NCI-H2029 (cell line): ENCODE measurements at places on chromosomes 4 and X.

GRCh38 chr4:129622566-129622965 lies 526.6 kb downstream of the C4orf33 start:
- DNase-seq, result no peak

DNA sequence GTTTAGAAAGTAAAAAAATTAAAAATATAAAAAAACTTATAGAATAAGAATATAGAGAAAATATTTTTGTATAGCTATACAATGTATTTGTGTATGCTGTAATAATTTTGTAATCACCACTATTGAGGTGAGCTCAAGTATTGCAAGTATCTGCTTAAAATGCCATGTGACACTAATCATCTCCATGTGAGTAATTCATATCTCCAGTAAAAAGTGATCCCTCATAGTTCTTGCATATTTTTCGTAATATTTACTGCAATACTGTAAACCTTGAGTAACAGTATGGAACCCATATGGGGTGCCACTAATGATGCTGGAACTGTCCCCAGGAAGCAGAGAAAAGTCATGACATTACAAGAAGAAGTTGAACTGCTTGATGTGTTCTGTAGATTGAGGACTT lies 43.2 kb upstream of the HUWE1 start:
- DNase-seq, result no peak

- DNase-seq, result no peak
Measured at GRCh38 chr4:27173280-27173679, 312.6 kb downstream of the STIM2 start.

DNA sequence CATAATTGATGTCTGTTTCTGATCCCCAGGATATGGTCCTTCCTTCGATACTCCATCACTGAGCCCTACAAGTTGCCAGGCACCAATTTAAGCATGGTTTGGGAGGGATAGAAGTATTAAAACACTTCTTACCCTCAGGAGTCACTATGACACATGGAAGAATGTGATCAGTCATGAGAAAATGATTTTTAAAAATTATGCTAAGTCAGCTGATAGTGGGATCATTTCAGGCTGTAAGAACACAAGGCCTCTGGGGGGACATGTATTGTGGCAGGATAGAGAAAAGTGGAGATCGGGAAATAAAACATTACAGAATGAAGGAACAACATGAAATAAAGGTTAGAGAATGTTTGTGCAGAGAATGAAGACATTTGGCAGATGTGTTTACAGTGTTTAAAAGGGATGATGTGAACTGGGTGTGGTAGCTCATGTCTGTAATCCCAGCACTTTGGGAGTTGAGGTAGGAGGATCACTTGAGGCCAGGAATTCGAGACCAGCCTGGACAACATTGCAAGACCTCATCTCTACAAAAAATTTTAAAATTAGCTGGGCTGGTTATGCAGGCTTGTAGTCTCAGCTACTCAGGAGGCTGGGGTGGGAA lies 64.0 kb downstream of the ELOVL6 start:
- DNase-seq, result no peak

DNA sequence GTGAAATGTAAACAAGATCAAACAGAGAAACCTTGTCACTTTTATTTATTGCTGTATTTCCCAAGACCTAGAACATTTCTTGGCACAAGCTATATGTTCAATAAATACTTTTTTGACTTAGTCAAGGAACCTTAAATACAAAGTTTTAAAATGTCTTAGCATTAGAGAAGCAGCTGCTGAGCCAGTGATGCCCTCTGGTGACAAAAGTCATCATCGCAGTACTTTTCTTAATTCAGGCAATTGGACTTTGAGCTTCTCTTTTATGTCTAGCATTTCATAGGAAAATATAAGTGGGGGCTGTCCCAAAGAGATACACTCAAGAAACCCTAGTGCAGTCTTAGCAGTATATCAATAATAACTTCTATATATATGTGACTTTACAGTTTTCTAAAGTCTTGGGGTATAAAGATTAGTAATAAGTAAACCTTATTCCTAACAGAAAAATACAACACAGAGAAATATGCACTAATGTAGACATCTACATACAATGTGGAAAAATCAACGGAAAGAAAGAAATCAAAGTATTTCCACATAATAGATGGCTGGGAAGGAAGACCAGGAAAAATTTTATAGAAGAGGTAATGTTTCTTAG lies 118.4 kb downstream of the DTHD1 start:
- DNase-seq, result no peak

DNA sequence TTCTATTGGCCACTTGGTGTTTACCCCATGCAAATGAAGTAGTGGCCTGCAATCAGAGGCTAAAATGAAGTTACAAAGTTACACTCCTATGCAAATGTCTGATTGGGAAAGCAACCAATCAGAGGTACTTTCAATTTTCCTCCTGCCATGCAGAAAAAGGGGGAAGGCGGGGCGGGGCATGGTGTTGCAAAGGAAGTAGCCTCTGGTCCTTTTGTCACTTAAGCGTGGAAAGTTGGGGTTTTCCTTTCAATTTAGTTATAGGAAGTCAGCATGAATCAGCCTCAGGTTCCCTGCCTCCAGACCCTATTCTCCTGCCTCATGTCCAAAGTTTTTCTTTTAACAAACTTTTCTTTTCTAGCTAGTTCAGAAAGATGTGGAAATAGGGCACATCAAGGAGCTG lies 69.3 kb downstream of the GPC4 start:
- DNase-seq, result no peak

DNA sequence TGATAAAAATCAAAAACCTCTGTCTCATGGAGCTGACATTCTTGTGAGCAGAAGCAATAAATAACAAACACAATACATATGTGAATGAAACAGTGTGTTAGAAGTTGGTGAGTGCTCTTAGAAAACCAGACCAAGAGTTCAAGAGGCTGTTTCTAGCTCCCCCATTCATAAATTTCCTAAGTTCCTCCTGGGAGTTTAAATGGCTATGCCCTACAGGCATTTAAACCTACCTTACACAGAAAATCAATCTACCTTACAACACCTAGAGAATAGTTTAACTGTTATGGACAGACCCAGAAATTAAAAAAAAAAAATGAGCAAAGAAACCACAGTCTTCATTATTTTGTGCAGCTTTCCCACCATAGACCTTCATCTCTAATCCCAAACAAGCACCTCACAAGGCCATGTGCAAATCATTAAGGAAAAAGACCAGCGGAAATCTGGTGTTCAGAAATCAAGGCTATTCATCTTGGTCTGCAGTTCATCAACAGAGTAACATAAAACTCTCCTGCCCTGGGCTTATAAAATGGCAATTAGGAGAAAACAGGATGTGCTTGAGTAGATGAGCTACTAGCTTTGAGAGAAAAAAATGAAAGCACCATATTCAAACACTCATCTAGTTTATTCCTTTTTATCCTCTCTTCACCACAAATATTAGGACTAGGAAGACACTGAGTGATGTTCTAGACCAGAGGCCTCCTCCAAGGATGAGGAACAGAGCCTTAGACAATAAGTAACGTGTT lies 147.2 kb downstream of the SHROOM3 start:
- DNase-seq, result peak; percentile 12

- DNase-seq, result no peak
Measured at GRCh38 chr4:160537681-160538080, 1434.8 kb downstream of the RAPGEF2 start.

DNA sequence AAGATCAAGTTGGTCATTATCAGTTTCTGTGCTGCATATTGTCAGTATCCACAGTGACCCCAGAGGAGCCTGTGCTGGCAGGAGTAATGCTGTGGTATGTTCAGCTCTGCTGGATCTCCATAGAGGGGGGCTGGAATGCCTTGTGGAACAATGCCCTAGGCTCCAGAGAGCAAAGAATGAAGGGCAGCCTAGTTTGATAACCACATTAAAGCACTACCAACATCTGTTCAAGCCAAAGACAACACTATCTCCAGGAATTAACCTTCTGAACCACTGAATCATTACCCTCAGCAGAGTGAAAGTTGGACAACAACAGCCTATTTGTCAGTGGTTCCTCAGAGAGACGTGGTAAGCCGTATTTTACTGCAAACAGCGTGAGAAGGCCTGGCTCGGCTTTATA lies 192.3 kb upstream of the CXorf66 start:
- DNase-seq, result no peak

GRCh38 chr4:80393970-80394250 lies 58.4 kb downstream of the CFAP299 start:
- DNase-seq, result no peak

- no peak for DNase-seq
Measured at GRCh38 chrX:56798866-56799758, 70.1 kb downstream of the NBDY start.

DNA sequence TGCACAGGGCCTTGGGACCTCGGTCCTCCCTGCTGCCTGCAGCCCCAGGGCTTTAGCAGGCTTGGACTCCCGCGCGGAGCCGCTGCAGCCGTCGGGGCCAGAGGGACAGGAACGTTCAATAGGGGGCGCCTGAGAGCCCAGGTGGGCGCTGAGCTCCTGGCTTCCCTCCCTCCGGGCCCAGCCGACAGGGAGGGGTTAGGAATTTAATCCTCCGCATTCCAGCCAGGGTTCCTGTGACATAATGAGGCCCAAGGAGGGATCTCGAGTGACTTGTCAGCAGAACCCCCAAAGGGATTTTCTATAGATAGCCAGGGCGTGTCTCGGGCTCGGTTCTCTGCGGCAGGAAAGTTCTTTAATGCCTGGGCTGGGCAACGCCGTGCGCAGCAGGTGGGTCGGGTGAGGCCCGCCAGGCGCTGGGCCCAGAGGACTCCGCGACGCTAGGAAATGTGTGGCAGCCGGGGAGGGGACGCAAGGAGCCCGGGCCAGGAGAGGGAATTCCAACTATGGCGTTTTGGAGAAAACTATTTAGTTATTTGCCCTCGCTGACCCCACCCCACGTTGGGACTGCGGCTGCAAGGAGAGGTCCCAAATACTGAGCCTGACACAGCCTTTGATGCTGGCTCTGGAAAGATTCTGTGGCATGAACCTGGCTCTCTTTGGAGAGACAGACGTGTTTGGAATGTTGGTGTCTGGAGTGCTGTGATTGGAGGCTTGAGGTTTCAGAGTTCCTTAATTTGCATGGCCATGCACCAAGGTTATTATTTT lies 285.2 kb upstream of the GATB start:
- no peak for DNase-seq

DNA sequence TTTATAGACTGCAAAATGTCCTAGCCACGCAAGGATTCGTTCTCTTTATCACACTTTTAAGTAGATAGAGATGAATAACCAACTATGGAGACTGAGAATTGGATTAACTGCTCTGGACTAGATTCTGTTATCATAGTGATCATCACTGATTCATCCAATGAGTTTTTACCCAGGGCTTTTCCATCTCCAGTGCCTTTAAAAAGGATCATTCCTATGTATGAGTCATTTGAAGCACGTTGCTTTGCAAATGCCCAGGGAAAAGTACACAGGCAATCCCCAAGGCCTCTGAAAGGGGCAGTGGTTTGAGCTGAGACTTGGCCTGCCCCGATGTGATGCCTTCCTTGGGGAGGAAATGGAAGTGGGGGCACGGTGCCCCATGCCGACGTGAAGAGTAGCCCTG lies 122.7 kb upstream of the PSAPL1 start:
- DNase-seq, result no peak

- no peak for DNase-seq
Measured at GRCh38 chrX:24151513-24151912, 2.0 kb downstream of the ZFX start.
